ENCODE measurements at places on chromosomes 2 and 18.

DNA sequence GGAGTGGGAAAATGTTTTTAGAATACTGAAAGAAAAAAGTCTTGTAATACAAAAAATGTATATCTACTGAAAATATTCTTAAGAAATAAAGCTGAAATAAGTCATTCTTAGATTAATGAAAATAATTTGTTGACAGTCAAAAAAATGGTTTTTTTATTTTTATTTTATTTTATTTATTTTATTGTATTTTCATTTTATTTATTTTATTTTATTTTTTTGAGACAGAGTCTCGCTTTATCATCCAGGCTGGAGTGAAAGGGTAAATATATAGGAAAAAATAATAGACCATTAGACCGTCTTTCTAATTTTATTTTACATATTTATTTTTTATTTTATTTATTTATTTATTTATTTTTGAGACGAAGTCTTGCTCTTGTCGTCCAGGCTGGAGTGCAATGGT, 1583.6 kb upstream of the TMEFF2 start:
- no peak for DNase-seq

DNA sequence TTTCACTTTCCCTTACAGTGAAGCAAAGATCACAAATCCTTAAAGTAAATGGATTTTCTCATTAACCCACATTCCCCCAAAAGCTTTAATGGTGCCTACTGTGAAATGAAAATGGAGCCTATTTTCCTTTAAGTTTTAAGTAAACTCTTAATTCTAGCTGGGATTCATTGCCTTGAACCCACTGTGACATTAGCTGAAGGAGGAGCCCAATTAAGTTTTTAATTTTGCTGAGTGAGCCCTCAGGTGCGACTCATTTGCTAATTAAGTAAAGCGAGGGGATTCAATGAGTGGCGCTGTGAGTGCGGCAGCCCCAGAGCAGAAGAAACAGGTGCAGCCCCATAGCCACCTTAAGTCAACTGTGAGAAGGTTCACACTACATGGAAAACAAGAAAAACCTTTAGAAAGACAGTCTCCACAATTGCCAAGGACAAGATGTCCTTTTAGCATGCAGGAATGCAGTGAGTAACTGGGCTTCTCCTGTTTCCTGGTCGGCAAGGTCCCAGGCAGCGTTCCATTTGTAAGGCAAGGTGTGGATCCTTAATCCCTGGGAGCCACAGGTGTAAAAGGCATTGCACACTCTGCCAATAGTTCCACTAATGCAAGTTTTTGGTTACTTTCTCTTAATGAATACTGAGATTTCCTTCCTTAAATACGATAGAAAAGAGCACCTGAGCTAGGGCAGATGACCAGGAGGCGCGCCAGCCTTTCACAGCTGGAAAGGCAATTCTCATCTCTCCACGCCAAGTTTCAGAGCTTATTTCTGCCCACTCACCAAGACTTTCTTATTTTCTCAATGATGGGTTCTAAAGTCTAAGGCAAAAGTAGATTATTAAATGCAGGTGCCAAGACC, 87.7 kb downstream of the TMEM18 start:
- DNase-seq, result no peak

DNA sequence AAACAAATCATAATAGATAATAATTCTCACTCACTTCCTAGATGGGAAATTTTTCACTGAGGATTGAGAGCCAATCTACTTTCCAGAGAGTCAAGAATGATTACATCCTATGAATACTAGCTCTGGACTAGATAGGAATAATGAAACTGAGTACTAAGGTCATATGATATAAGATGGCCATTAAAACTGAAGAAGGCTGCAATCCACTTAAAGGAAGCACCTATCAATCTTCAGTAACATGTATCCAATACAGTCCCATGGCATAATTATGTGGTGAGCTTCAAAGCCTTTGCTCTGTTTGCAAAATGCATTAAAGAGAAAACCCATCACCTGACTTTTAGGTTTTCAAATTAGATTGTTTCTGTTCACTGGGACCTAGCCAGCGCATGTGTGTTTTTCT, 398.0 kb upstream of the MEIS1 start:
- DNase-seq, result no peak

DNA sequence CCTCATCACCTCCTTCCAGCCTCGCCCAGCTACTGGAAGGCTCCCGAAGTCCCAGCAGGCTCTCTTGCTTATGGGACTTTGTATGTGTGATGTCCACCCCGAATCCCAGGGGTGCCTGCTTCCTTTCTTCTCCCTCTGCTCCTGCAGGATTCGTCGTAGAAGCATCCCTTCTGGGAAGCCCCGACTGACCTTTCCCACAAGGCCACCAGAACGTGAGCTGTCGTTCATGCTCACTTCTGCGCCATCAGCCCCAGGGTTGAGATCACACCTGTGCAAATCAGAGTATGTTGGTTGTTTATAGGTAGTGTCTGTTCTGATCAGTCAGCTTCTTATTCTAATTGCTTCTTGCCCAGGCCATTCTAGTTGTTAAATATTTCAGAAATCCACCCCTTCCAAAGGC, 101.8 kb downstream of the HS1BP3 start:
- no peak for DNase-seq

GRCh38 chr2:26574066-26574899, 66.9 kb downstream of the CIB4 start:
- DNase-seq, result no peak

GRCh38 chr2:233030-233429, 30.8 kb downstream of the SH3YL1 start:
- no peak for DNase-seq

DNA sequence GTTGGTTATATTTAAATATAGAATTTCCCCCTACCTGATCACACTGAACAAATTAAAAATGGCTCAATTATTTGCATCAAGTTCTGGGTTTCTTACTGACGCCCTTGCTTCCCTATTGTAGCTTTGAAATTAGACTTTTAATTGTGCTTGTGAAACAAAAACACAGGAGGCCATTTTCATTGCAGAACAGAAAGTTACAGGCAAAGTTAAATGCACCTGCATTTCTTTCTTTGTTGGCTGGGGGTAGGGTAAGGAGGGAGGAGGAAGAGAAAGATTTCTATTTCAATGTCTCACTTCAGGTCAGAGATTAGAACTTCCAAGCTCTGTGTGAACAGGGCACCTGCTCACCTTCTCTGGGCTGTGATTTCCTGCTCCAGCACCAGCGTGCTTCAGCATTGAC, 199.6 kb downstream of the BCL11A start:
- no peak for DNase-seq

DNA sequence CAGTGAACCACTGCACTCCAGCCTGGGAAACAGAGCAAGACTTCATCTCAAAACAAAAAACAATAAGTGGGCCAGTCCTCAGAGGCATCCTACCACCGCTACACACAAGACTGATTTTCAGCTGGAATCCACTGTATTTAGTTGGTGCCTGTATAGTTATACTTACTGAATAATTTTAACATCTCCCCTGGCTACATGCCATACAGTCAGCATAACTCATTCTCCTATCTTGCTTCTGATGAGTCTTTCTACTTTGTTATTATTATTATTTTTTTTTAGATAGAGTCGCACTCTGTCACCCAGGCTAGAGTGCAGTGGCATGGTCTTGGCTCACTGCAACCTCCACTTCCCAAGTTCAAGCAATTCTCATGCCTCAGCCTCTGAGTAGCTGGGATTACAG, 19.9 kb upstream of the CAB39 start:
- no peak for DNase-seq

DNA sequence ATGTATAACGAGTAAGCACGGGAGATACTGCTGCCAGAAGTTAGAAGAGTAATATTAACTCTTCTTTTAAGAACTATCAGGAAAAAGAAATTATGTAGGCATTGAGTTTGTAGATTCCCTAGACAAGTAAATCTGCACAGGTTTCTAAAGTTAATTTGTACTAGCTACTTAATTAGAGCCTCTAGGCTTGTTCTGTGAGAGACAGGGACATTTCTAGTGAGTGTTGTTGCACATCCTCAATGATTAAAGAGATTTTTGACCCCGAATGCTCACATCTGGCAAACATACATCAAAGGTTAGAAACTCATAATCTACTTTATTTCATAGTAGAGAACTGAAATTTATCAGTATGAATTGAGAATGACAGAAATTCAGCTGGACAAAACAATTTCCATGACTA, 669.0 kb upstream of the CDH7 start:
- DNase-seq, result no peak

- DNase-seq, result no peak
Observed at GRCh38 chr2:1869987-1870386, 125.7 kb upstream of the PXDN start.

GRCh38 chr2:70777450-70777849, 9.4 kb upstream of the ADD2 start:
- no peak for DNase-seq
